ENCODE measurements at places on chromosomes 11 and 22. TPM values are rescaled to one million over a fixed set of nuclear protein-coding genes. Genes with fewer than 3 reads are reported as not detected.

The MAJIN gene
- not detected for polyA plus RNA-seq

The MRGPRX4 gene
- polyA plus RNA-seq, result not detected

The MMP26 gene
- not detected for polyA plus RNA-seq

The CNGA4 gene
- not detected for polyA plus RNA-seq

The HEPN1 gene
- not detected for polyA plus RNA-seq

The MRGPRX3 gene
- not detected for polyA plus RNA-seq

The KRTAP5-10 gene
- not detected for polyA plus RNA-seq

DNA sequence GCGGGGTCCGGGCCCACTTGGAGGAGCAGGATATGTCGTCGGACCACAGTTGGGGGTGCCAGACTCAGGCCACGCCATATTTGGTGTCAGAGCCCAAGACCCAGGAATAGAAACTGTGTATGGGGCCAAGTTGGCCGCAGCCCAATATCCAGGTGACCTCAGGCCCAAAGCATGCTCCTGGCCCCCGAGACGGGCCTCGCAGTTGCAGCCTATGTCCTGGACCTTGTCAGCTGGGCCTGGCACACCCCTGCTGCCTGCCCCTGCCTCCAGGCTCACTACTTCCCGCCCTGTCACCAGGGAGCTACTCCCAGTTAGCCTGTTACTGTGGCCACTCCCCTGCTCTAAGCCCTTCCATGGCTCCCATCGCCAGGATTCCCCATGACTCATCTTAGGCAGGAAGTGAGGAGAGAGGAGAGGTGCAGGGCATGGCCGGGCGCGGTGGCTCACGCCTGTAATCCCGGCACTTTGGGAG, 23.1 kb downstream of the A4GALT start:
- no peak overlapping the region for H3K4me3 ChIP-seq
- no peak overlapping the region for H3K27ac ChIP-seq
- H3K27me3 ChIP-seq, result no peaks in the 10 kb centered on the region
- no peak for DNase-seq

- H3K36me3 ChIP-seq, result no peaks in the 10 kb centered on the region
- DNase-seq, result no peak
These were observed 219.6 kb downstream of the C11orf87 start for GRCh38 chr11:109641549-109641948.

DNA sequence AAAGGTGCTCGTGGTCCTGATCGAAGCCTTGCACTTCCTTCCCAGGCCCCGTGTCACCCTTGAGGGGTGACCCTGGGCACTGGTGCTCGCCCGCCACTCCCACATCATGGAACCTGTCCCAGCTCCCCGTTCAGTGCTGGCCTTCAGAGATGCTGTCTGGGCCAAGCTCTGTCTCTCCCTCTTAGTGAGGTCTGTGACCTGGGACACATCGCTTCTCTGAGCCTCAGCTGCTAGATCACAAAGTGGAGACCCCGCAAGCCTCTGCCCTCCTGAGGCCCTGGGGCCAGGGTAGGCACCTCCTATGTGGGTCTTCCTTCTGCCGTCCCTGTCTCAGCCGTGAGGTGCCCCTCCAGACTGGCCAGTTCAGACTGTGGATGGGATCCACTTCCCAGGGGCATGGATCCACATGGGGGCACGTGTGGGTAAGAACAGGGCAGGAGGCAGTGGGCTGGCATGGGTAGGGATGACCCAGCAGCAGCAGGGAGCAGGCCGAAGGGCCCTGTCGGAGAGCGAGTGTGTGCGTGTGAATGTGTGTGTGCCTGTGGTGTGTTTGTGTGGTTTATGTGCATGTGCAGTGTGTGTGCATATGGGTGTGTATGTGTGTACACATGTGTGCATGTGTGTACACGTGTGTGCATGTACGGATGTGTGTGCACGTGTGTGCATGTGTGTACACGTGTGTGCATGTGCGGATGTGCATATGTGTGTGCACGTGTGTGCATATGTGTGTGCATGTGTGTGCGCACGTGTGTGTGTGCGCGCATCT, 1073.7 kb downstream of the BRD1 start:
- no peaks in the 10 kb centered on the region for H3K4me1 ChIP-seq
- DNase-seq, result no peak
- H3K4me3 ChIP-seq, result no peak overlapping the region
- no peaks in the 10 kb centered on the region for H3K27me3 ChIP-seq

- H3K4me1 ChIP-seq, result no peaks in the 10 kb centered on the region
- H3K4me3 ChIP-seq, result no peak overlapping the region
- H3K36me3 ChIP-seq, result no peaks in the 10 kb centered on the region
- DNase-seq, result no peak
These were observed 697.2 kb downstream of the ETS1 start for GRCh38 chr11:127890030-127890615.

GRCh38 chr11:134357545-134357839, 25.7 kb downstream of the GLB1L2 start:
- H3K4me3 ChIP-seq, result no peak overlapping the region
- peaks cover 6% of the 10 kb centered on the region for H3K4me1 ChIP-seq
- no peak for DNase-seq
- H3K27ac ChIP-seq, result no peak overlapping the region
- no peaks in the 10 kb centered on the region for H3K36me3 ChIP-seq
- no peaks in the 10 kb centered on the region for H3K27me3 ChIP-seq

GRCh38 chr22:39556970-39557841, 13.3 kb upstream of the CACNA1I start:
- no peak overlapping the region for H3K27ac ChIP-seq
- peak overlapping the region; percentile 17 for H3K4me3 ChIP-seq
- no peaks in the 10 kb centered on the region for H3K4me1 ChIP-seq
- no peaks in the 10 kb centered on the region for H3K36me3 ChIP-seq
- peak; percentile 58 for DNase-seq
- no peaks in the 10 kb centered on the region for H3K27me3 ChIP-seq

GRCh38 chr11:120141768-120142423, 4.0 kb upstream of the TRIM29 start:
- H3K27me3 ChIP-seq, result no peaks in the 10 kb centered on the region
- H3K4me1 ChIP-seq, result no peaks in the 10 kb centered on the region
- H3K27ac ChIP-seq, result no peak overlapping the region
- DNase-seq, result peak; percentile 3

DNA sequence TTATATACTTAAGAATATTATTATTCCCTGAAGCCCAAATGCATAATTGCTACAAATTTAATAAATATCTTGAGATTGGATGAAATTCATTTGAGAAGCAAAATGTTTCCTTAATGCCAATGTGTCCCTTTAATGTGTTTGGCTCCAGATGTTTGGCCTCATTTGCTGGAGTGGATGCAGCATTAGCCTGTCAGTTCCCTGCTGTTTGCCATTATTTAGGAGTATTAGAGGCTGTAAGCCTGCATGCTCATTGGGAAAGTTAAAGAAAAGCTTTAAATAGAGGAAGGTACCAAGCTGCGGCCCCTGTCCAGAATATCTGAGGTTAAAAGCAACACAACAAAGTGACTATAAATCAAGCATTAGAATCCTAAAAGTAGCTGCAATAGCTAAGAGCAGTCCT, 54.8 kb upstream of the PITPNB start:
- no peaks in the 10 kb centered on the region for H3K4me1 ChIP-seq
- H3K4me3 ChIP-seq, result no peak overlapping the region
- no peak for DNase-seq
- no peaks in the 10 kb centered on the region for H3K36me3 ChIP-seq
- no peaks in the 10 kb centered on the region for H3K27me3 ChIP-seq
- H3K27ac ChIP-seq, result no peak overlapping the region

- peak overlapping the region; percentile 90 for H3K4me3 ChIP-seq
- DNase-seq, result no peak
- H3K36me3 ChIP-seq, result no peaks in the 10 kb centered on the region
These were observed 683 bp downstream of the PLA2G6 start for GRCh38 chr22:38180841-38181452.

GRCh38 chr22:44459551-44459950, 38.5 kb downstream of the RTL6 start:
- H3K27ac ChIP-seq, result no peak overlapping the region
- H3K4me3 ChIP-seq, result no peak overlapping the region
- DNase-seq, result no peak
- H3K27me3 ChIP-seq, result no peaks in the 10 kb centered on the region
- no peaks in the 10 kb centered on the region for H3K36me3 ChIP-seq
- H3K4me1 ChIP-seq, result peaks cover 6% of the 10 kb centered on the region

DNA sequence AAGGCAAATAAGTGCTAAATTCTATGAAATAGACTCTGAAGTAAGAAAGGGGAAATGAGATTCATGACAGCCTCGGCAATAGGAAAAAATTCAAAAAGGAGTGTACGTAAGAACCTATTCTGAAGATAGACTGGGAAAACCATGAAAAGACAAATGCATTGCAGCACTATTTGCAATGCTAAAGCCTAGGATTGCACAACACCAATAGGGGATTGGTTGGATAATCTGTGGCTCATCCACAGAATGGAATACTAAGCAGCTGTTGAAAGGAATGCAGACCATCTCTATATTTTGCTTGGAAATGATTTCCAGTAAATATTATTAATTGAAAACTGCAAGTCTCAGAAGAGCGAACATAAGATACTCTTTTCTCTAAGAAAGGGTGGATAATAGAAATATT, 91.7 kb upstream of the CLMP start:
- H3K4me1 ChIP-seq, result no peaks in the 10 kb centered on the region
- no peaks in the 10 kb centered on the region for H3K27me3 ChIP-seq
- no peak overlapping the region for H3K27ac ChIP-seq
- H3K36me3 ChIP-seq, result no peaks in the 10 kb centered on the region

GRCh38 chr11:47766509-47767227, 473 bp downstream of the FNBP4 start:
- H3K36me3 ChIP-seq, result no peaks in the 10 kb centered on the region
- H3K27me3 ChIP-seq, result no peaks in the 10 kb centered on the region
- H3K27ac ChIP-seq, result peak overlapping the region; percentile 97
- H3K4me1 ChIP-seq, result peaks cover 20% of the 10 kb centered on the region
- peak; percentile 73 for DNase-seq

GRCh38 chr11:34529643-34530042, 16.0 kb upstream of the ELF5 start:
- H3K27ac ChIP-seq, result no peak overlapping the region
- H3K4me1 ChIP-seq, result no peaks in the 10 kb centered on the region
- no peak overlapping the region for H3K4me3 ChIP-seq

DNA sequence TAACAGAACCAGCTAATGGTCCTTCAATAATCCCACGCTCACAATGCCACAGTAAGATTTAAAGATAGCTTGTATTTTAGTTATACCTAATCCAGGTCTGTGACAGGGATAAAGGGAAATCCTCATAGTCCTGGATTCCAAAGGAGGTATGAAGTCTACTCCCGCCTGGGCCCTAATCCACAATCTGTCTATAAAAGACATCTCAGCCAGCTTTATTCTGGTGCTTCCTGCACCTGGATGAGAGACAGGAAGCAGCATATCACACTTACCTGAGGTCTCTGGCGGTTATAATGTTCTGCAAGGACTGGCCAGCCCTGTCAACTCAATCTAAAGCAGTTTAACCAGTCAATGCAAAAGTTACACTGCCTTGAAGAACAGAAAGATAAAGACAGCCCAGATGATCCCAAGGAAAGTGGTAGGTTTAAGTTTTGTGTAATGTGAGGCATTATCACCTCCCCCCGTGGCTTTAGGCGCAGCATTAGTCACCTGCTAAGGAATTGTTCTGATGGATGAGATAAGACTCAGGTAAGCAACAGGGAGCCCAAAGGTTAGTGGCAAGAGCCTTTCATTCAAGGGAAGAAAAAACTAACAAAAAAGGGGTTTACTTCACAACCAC, 57.6 kb downstream of the PLEKHA7 start:
- no peak overlapping the region for H3K4me3 ChIP-seq
- no peak for DNase-seq
- no peak overlapping the region for H3K27ac ChIP-seq
- no peaks in the 10 kb centered on the region for H3K4me1 ChIP-seq

DNA sequence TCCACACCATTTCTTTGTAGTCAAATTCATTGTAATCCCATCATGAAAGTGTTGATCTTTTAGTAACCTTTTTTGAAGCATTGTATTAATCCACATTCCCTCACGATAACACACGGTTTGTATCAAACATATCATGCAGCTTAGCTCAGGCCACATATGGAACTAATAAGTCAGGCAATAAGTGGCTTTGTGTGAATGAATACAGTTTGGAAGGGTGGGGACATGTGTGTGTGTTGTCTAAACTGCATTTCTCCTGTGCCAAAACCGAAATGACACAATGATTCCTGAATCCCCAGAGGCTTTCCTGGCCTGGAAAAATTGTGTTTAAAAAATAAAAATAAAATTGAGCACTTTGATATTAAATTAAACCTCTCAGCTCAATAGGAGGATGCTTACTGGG, 98.3 kb downstream of the WNT11 start:
- no peaks in the 10 kb centered on the region for H3K4me1 ChIP-seq
- DNase-seq, result no peak
- no peaks in the 10 kb centered on the region for H3K36me3 ChIP-seq
- no peaks in the 10 kb centered on the region for H3K27me3 ChIP-seq

- H3K4me3 ChIP-seq, result no peak overlapping the region
- DNase-seq, result no peak
- no peaks in the 10 kb centered on the region for H3K36me3 ChIP-seq
- H3K27me3 ChIP-seq, result no peaks in the 10 kb centered on the region
- H3K27ac ChIP-seq, result no peak overlapping the region
These were observed 5.9 kb downstream of the FAM118B start for GRCh38 chr11:126217491-126217890.

DNA sequence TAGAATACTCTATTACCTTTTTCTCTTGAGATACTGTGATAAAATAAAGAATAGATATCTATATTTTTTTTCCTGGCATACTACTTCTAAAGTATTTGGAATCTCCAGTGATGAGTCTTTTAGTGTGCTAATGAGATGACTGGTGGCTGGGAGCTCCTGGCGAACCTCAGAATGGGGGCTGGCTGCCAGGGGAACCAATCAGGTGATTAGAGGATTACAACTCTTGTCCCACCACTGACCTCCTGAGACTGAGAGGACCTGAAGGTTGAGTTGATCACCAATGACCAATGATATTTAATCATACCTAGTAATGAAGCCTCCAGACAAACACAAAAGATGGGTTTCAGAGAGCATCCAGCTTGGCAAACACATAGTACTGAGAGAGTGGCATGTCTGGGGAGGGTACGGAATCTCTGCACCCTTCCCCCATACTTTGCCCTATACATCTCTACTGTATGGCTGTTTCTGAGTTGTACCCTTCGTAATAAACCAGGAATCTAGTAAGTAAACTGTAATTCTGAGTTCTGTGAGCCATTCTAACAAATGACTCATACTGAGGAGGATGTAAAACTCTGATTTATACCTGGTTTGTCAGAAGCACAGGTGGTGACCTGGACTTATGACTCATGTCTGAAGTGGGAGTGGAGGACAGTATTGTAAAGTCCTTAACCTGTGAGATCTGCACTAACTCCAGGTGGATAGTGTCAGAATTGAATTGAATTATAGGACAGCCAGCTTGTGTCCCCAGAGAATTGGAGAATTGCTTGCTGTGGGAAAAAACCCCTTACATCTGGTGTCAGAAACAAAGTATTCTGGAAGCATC, 325.3 kb upstream of the LRRC4C start:
- H3K27me3 ChIP-seq, result no peaks in the 10 kb centered on the region
- no peak overlapping the region for H3K4me3 ChIP-seq
- no peaks in the 10 kb centered on the region for H3K4me1 ChIP-seq
- no peaks in the 10 kb centered on the region for H3K36me3 ChIP-seq
- no peak for DNase-seq
- no peak overlapping the region for H3K27ac ChIP-seq

DNA sequence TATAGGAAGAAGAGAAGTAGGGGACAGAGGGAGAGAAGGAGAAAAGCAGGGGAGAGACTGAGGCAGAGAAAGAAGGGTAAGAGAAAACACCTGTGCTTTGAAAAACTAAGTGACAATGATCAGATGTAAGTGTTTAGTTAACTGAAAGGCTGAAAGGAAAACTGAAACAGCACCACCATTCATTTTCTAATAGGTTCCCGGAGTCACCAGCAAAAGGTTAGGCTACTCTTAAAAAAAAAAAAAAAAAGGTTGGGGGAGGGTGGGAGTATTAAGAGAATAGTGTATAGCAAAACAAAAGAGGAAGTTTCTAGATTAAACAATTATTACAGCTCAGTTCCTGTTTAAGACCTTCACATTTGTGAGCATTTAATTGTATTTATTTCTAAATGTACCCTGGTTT, 113.8 kb downstream of the CADM1 start:
- H3K27me3 ChIP-seq, result no peaks in the 10 kb centered on the region
- H3K36me3 ChIP-seq, result no peaks in the 10 kb centered on the region
- no peak for DNase-seq
